ENCODE measurements at places on chromosomes 1 and 21.

GRCh38 chr1:192005976-192006375 is 152.3 kb upstream of the RGS18 start:
- DNase-seq = no peak

DNA sequence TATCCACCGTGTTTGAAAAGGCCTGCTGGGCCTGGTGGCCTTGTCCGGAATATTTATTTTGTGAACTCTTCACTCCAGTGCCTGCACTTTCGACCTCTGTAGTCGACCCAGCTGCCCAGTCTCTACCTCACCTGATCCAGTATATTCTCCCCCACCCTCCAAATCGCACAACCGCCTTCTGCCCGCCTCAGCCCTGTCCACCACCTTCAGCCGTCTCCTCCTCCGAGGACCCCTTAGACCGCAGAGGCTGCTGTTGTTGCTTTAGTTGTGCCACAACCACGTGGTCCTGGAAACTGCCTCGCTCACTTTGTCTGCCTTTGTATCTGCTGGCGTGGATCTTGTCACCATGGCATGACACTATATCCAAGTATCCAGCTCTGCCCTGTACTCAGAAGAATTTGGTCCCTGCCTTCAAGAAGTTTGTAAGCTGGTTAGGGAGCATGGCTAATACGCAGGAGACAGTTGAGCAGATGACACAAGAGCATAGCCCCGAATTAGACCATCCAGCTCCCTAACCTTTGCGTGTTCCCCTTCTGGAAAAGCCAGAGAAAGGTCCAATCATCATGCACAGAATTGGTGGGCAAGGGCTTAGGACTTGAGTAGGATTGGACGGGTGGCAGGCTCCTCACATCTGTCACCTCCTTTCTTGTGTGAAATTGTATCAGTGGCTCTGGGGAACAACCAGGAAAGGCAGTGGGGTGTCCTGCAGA is 1.5 kb downstream of the PHGDH start:
- no peak for DNase-seq

- DNase-seq = no peak
These were observed 33.8 kb downstream of the STPG1 start for GRCh38 chr1:24379733-24380315.

- no peak for DNase-seq
These were observed 161.3 kb downstream of the GALNT2 start for GRCh38 chr1:230228236-230228897.

- no peak for DNase-seq
These were observed 1863.5 kb downstream of the MRPL39 start for GRCh38 chr21:23743821-23744220.

GRCh38 chr21:14736162-14736561 is 190.0 kb upstream of the SAMSN1 start:
- no peak for DNase-seq

All from naive thymus-derived CD8-positive, alpha-beta T cell (primary cell).